Smooth muscle cell of the umbilical artery (primary cell): ENCODE measurements at places on chromosomes 5 and 9. TPM values are rescaled to one million over a fixed set of nuclear protein-coding genes. Genes with fewer than 3 reads are reported as not detected.

Gene PTGR1
- 46.6 and 60.8 TPM in 2 replicates for total RNA-seq

Gene CCDC183
- 0.30 and 0.32 TPM in 2 replicates for total RNA-seq

Gene FBXO10
- 13.1 and 22.9 TPM in 2 replicates for total RNA-seq

Gene DHFR
- 8.0 and 14.8 TPM in 2 replicates for total RNA-seq

Gene SPINK7
- not detected in 2 replicates for total RNA-seq

Gene CARD6
- total RNA-seq: 2.0 and 4.2 TPM in 2 replicates

Gene ADAMTS12
- 73.0 and 179 TPM in 2 replicates for total RNA-seq

Gene PFN3
- total RNA-seq: not detected in 2 replicates

Gene DND1
- 0.18 and 0.30 TPM in 2 replicates for total RNA-seq

Gene SPDL1
- 27.0 and 41.2 TPM in 2 replicates for total RNA-seq

Gene BHMT2
- total RNA-seq: 0.59 and 1.2 TPM in 2 replicates

Gene SPATA6L
- total RNA-seq: 0.18 and 1.5 TPM in 2 replicates

Gene SLC27A6
- total RNA-seq: under 0.01 and 0.32 TPM in 2 replicates

Gene LCN12
- 0.30 and 0.51 TPM in 2 replicates for total RNA-seq

Gene SH3TC2
- 1.2 TPM in 2 replicates for total RNA-seq

Gene TMEM252
- total RNA-seq: not detected in 2 replicates

Gene AGGF1
- total RNA-seq: 25.8 and 31.2 TPM in 2 replicates

Gene IL5
- total RNA-seq: not detected in 2 replicates

Gene LCP2
- total RNA-seq: not detected in 2 replicates

Gene SLC34A1
- not detected in 2 replicates for total RNA-seq

Gene ADGRD2
- not detected in 2 replicates for total RNA-seq

Gene ABLIM3
- 4.2 and 11.3 TPM in 2 replicates for total RNA-seq

Gene IFNA10
- not detected in 2 replicates for total RNA-seq

Gene FOXI1
- not detected in 2 replicates for total RNA-seq

Gene RUSC2
- total RNA-seq: 22.6 and 44.1 TPM in 2 replicates

Gene PGM5
- 3.0 TPM in 2 replicates for total RNA-seq

Gene PITX1
- total RNA-seq: 29.7 and 35.3 TPM in 2 replicates

Gene SPOUT1
- total RNA-seq: 16.0 and 28.7 TPM in 2 replicates

Gene CLK4
- 21.1 and 27.3 TPM in 2 replicates for total RNA-seq

Gene IFNA21
- not detected in 2 replicates for total RNA-seq

Gene MAML1
- 6.5 and 9.9 TPM in 2 replicates for total RNA-seq

Gene SH3GL2
- 0.05 TPM in 1 of 2 replicates, not detected in the other for total RNA-seq

Gene C9orf50
- total RNA-seq: not detected in 2 replicates
